AG09319 (cell line): ENCODE measurements at places on chromosomes 2 and 18.

- DNase-seq: no peak
Measured at GRCh38 chr18:11927497-11927896, 19.4 kb upstream of the MPPE1 start.

DNA sequence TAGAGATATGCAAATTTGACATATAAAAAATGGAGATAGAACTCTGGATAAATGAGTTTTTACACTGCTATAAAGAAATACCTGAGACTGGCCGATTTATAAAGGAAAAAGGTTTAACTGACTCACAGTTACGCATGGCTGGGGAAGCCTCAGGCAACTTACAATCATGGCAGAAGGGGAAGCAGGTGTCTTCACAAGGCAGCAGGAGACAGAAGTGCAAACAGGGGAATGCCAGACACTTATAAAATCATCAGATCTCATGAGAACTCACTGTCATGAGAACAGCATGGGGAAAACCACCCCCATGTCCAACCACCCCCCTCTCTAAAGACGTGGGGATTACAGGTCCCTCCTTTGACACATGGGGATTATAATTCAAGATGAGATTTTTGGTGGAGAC, 1540.2 kb upstream of the SLC39A10 start:
- DNase-seq: no peak

DNA sequence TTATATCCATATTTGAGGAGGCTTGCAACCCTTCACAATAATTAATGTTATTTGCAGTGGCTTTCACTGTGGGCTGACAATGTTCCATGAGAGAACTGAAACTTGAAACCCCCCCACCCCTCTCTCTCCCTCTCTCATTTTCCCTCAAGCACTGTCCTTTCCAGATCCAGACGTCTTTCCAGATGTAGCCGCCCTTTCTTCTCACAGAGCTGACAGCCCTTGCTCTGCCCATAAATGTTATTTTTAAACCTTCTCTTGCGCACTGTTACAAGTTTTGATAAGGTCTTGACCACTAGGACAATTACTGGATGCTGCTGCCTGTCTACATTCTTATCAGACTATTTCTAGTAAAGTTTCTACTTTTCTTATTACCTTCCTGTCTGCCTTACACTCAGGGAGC, 91.4 kb upstream of the LINC00305 start:
- no peak for DNase-seq

DNA sequence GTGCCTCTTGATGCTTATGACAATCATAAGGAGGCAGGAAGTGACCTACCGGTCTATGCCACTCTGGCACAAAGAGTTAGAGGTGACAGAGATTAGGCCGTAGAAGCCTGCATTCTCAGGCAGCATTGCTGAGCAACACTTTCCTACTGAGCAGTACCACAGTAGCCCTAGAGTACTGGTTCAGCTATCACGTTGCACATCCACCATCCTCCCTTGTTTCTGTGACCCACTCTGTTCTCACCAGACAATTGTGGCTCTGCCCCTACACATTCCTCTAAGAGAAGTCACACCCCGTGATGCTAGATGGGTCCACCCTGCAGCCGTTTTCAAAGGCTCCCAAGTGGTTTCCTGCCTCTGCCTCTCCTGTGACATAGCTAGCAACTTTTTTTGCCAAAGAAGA, 22.6 kb upstream of the SUCLG1 start:
- no peak for DNase-seq

GRCh38 chr2:112597537-112598322, 13.3 kb downstream of the CHCHD5 start:
- no peak for DNase-seq

DNA sequence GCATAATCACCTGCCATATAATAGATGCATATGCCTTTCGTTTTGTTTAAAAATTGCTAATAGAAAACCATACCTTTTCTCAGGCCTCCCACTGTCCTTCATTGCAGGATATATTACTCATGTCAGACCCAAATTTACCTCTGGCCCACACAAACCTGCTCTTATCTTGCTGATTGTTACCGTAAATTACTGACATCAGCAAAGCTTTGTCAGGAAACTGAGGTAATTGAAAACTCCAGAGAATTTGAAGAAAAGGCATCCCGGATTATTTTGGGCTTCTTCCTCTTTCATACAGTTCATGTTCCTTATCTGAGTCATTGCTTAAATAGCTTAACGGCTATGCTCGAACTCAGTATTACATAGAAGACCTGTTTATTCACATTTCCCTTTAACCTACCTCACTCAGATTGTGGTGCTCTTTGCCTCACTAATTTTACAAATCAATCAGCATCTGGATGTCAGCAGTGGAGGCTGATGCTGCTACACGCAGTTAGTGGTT, 145.7 kb downstream of the ZEB2 start:
- no peak for DNase-seq

GRCh38 chr2:12227941-12228608, 481.6 kb downstream of the LPIN1 start:
- no peak for DNase-seq

- DNase-seq: no peak
Measured at GRCh38 chr2:120846406-120847095, 110.9 kb downstream of the GLI2 start.

GRCh38 chr2:74695663-74696062, 41.6 kb downstream of the SEMA4F start:
- DNase-seq: no peak

GRCh38 chr2:16972276-16972675, 306.6 kb upstream of the CYRIA start:
- DNase-seq: no peak

DNA sequence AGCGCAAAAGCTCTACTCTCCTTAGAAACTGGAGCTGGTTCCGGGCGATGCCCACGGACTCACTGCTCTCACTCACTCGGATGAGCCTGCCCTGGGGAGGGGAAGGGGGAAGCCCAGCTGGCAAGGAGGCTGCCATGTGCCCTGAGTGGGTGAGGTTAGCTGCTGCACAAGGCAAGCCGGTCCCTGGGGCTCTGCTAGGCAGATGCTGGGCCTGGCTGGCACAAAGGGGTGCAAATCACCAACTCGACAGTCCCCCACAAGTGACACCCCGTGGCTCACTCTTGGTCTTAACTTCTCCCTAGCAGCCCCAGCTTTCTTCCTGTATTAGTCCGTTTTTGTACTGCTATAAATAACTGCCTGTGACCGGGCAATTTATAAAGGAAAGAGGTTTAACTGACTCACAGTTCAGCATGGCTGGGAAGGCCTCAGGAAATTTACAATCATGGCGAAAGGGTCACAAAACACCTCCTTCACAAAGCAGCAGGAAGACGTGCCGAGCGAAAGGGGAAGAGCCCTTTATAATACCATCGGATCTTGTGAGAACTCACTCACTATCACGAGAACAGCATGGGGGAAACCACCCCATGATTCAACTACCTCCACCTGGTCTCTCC, 33.2 kb downstream of the ADCY3 start:
- DNase-seq: no peak

- no peak for DNase-seq
Measured at GRCh38 chr18:6604573-6604941, 125.0 kb upstream of the ARHGAP28 start.

DNA sequence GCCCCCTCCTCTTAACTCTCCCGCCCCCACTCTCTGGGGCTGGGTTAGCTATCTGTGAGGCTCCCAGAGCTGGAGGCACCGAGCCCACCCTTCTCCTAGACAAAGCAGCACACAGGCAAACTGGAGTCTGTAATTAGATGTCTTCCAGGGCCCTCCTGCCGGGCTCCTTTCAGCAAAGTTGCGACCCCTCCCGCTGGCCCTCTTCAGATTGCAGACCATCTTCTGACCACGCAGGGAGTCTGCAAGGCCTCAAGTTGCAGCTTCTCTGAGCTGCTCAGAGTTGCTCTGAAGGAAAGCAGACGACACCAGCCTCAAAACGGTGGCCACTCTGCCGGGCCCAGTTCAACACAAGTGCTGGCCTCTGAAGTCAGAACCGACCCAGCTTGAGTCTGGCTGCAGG, 228.4 kb upstream of the COPS8 start:
- DNase-seq: no peak

DNA sequence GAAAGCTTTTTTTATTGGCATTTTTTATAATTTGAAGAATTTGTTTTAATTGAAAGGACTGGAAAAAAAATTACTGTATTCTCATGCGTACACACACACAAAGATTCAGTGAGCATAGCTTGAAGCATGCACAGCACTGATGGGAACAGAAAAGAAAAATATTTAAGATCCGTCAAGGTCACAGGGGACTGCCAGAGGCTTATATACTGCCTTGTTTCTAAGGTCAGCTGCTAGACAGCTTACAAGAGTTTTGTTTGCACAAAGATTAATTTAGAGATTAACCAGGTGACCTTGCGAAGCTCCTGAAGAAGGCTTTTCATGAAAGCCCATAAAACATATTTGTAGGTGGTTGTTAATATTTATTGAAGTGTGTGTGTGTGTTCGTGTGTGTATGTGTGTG, 396.3 kb downstream of the TRIB2 start:
- DNase-seq: no peak

DNA sequence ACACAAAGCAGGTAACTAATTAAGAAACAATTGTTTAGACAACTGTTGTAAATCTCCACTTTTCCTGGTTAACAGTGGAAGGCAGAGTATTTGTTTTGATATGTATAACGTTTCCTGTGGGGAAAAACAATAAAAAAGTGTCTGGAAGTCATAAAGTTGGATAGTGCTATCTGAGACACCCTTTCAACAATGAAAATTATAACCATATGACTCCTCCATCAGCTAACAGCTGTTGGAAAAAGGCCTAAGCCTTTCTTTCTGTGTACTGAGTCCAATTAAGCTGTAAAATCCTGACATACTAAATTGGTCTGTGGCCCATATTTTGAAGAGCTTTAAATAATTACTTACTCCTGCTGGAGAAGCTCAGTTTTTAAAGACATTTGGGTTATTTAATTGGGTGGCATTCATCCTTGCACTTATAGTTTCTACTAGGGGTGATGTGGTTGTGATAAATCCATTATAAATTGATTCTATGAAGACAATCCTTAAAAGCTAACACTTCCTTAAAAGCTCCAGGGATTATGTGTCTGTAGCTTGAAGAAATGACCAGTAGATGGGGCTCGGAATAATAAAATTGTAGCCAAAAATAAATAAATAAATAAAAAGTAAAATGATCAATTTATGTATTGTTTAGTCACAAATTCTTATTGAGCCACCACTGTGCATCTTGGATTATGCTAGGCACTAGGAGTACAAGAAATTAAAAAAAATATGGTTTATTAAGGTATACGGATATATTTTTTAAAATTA, 698.1 kb upstream of the NXPH2 start:
- no peak for DNase-seq

DNA sequence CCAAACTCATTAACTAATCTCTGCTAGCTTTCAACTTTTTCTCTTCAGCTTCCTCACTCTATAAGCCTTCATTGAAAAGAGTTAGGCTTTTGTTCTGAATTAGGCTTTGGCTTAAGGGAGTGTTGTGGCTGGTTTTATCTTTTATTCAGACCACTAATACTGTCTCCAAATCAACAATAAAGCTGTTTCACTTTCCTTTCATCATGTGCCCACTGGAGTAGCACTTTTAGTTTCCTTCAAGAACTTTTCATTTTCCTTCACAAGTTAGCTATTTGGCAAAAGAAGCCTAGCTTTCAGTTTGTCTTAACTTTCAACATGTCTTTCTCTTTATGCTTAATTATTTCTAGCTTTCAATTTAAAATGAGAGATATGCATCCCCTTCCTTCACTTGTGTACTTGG, 271.7 kb upstream of the FSIP2 start:
- DNase-seq: no peak

DNA sequence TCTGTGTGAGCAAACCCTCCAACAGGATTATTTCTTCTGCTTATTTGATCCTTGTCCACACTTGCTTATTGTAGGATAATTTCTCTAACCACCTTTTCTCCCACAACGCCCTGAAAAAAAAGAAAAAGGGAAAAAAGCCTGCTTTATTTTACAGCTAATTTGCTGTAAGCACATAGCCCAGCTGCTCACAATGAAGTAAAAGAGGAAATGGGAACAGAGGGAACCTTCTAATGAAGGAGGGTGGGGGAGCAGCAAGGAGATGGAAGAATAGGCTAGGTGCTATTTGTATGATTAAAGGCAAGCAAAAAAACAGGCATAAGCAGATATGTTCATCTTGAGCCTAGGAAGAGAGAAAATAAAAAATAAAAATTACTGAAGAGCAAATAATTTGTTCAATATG, 331.6 kb downstream of the TXNL1 start:
- no peak for DNase-seq
